ENCODE measurements at places on chromosomes 11 and 22. TPM values are rescaled to one million over a fixed set of nuclear protein-coding genes. Genes with fewer than 3 reads are reported as not detected.

DNA sequence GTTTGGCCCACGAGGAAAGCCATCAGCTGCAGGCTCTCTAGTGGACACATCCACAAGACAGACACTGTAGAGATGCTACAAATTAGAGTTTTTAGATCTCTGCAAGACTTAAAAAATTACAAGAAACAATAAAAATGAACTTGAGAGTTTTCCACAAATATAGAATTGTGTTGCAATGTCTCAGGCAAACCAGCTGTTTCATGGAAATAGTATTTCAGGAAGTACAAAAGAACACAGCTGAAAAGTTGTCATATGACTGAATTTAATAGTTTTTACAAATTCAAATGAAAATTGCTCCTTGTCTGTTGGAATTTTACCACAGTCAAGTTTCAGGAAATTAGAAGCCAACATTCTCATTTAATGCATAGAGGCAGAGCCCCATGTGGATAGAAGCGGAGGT lies 184.5 kb upstream of the PITPNB start:
- H3K4me1 ChIP-seq = no peaks in the 10 kb centered on the region
- no peak overlapping the region for H3K4me3 ChIP-seq
- H3K27me3 ChIP-seq = no peaks in the 10 kb centered on the region
- DNase-seq = no peak
- H3K27ac ChIP-seq = no peak overlapping the region
- H3K36me3 ChIP-seq = no peaks in the 10 kb centered on the region

DNA sequence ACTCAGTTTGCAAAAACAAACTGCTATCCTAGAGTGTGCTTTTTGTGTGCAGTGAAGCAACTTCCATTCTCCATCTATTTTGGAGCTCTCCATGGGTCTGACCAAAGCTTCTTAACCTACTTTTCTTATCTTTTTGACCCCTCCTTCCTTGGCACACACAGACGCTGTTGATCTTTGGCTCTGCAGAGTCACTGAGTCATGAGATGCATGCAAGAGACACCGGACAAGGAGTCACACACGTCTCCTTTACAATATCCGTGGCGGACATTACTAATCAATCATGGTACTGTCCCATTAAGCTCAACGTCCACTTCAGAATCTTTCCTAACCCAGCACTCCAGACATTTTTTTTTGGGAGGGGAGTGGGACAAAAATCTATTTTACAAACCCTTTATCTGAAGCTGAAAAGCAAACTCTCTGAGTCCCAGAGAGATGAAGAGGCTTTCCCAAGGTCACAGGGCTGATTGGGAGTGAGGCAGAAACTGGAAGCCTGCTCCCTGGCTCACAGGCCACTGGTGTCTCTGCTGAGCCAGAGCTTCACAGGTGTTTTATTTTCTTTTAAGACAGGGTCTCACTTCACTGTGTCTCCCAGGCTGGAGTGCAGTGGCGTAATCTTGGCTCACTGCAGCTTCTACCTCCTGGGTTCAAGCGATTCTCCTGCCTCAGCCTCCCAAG lies 165.8 kb upstream of the SYT13 start:
- no peak overlapping the region for H3K27ac ChIP-seq
- peaks cover 22% of the 10 kb centered on the region for H3K27me3 ChIP-seq
- DNase-seq = no peak
- H3K4me3 ChIP-seq = no peak overlapping the region
- no peaks in the 10 kb centered on the region for H3K4me1 ChIP-seq

Gene PDXP
- total RNA-seq = 36.9 TPM

Gene NNMT
- 23.3 TPM for total RNA-seq

- H3K36me3 ChIP-seq = no peaks in the 10 kb centered on the region
- H3K4me1 ChIP-seq = no peaks in the 10 kb centered on the region
- H3K27ac ChIP-seq = no peak overlapping the region
- H3K27me3 ChIP-seq = no peaks in the 10 kb centered on the region
- DNase-seq = no peak
Measured at GRCh38 chr11:21582791-21583190, 610.1 kb upstream of the ANO5 start.

DNA sequence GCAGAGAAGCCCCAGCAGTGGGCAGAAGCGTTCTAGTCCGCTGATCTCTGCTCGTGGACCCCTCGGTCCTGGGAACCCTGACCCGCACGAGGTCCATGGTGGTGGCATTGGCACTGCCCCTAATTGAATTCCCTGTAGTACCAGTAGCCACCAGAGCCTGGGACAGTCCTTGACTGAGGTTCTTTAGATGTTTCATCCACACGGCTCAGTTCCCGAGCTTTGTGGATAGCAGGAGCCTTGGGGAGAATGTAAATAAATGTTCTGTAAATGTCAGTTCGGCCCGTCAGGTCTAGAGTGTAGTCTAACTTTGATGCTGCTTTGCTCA lies 39.4 kb upstream of the SEPTIN5 start:
- DNase-seq = no peak
- no peaks in the 10 kb centered on the region for H3K4me1 ChIP-seq
- no peaks in the 10 kb centered on the region for H3K27me3 ChIP-seq

DNA sequence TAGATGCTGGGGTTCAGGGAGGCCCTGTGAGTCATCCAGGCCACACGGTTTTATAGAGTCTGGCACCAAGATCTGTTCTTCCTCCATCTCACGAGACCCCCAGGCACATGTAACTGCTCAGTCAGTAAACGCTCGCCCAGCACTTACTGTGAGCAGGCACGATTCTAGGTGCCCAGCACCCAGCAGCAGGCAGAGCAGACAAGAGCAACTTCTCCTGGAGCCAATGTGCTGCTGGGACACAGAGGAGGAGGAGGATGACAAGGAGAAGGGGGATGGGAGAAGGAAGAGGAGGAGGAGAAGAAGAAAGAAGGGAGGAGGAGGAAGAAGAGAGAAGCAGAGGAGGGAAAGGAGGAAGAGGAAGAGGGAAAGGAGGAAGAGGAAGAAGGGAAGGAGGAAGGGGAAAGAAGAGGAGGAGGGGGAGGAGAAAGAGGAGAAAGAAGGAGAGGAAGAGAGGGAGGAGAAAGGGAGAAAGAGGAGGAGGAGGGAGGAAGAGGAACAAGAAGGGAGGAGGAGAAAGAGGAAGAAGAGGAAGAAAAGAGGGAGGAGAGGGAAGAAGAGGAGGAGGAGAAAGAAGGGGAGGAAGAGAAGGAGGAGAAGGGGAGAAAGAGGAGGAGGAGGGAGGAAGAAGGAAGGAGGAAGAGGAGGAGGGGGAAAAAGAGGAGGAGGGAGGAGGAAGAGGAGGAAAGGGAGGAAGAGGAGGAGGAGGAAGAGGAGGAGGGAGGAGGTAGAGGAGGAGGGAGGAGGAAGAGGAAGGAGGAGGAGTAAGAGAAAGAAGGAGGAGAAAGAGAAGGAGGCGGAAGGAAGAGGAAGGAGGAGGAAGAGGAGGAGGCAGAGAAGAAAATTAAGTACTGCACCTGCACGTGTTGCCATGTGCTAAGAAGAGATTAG lies 77.6 kb upstream of the RTL6 start:
- no peak for DNase-seq
- H3K4me1 ChIP-seq = 0 out of 2 replicates have a peak, but pooled peaks cover 5% of the 10 kb centered on the region
- no peaks in the 10 kb centered on the region for H3K27me3 ChIP-seq
- no peaks in the 10 kb centered on the region for H3K36me3 ChIP-seq

GRCh38 chr22:19974268-19974861 lies 32.7 kb upstream of the TXNRD2 start:
- H3K4me1 ChIP-seq = peaks cover 9% of the 10 kb centered on the region
- no peaks in the 10 kb centered on the region for H3K27me3 ChIP-seq
- H3K27ac ChIP-seq = no peak overlapping the region
- DNase-seq = peak; percentile 22

Measured in PC-3 (cell line).